ENCODE measurements at places on chromosomes 7 and 10.

DNA sequence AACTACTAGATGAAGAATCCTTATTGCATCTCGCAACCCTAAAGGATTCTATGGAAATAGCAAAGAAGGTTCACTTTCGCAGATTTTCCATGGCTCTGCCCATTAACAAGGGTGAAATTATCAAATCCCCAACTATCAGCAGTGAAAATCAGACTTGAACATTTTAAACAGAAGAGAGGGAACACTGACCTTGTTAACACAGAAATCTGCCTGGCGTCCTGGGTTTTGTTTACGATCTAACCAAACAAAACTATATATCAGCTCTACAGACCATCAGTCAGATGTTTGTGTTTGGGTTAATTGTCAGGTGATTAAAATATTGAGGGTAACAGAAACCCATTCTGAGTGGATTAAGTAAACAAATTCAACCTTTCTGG, 1.9 kb downstream of the CTTNBP2 start:
- no peak for DNase-seq

DNA sequence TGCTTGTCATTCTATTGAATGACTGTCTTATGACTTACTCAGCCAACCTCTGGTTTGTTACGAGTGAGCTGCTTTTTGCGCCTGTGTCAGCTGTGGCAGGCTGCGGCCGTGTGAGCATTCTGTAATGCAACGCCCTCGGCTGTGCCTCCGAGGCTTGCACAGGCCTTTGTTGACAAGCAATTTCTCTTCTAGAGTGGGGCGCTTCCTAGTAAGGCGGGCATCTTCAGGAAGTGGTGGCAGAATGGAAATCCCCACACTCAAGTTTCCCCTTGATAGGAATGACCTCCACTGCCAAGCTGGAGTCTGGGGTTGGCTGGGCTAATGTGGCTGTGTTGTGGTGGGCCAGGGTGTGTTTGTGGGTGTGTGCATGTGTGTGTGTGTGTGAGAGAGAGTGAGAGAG, 20.2 kb upstream of the TMEM178B start:
- DNase-seq = no peak

DNA sequence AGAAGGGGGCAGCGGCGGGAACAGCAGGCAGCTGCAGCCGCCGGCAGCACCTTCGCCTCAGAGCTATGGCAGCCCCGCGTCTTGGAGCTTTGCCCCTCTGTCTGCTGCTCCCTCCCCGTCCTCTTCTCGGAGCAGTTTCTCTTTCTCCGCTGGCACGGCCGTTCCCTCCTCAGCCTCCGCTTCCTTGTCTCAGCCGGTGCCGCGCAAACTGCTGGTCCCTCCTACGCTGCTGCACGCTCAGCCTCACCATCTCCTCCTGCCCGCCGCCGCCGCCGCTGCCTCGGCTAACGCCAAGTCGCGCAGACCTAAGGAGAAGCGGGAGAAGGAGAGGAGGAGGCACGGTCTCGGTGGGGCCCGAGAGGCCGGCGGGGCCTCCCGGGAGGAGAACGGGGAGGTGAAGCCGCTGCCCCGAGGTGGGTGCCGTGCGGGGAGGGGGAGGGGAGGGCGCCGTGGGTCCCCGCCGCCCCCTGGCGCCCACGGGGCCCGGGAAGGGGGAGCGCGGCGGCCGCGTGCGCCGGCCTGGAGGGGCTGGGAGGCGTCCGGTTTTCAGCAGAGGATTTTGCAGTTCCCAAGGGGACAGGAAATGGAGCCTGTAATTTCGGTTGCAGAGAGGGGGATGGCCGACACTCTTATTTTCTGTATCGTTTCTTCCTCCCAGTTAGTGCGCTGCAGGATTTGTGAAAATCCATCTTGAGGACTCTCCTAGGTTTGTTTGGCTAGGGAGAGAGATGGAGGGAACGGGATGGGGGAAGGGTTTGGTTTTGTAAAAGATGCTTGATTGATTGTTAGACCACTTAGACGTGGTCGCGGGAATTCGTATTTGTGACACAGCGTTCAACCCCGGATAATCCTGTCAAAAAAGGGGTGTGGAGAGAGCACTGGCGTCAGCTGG, 630 bp downstream of the RSBN1L start:
- peak; percentile 72 for DNase-seq

DNA sequence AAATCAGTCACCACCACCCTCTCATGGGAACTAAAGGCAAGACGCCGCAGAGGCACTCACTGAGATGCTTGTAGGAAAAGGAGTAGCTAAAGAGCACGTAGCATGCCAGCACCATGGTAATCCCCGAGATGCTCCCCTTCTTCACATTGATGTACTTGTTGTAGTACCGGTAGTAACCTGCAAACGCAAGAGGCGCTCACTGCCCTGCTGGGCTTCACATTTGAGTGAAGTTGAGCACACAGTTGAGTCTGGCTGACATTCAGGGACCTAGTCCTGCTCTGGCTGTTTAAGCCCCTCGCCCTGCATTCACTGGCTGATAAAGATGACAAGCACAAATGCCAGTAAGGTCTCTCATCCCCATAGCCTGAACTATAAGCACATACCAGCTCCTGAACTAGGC, 6.9 kb downstream of the ATP5MF start:
- DNase-seq = no peak

DNA sequence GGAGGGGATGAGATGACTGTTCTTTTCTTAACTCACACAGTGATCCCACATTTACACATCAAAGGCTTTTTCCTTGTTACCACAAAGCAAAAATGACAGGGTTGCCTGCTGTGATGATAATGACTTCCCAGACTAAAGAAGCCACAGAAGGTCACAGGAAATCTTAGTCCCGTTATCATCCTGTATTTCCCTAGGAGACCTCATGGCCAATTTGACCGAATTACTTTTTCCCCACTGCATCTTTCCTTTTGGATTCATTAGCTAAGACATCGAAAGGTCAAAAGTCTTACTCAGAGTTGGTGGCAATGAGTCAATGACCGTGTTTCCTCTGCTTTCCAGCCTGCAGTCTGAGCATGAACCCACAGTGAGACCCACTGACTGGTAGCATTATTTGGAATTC, 130.1 kb upstream of the INHBA start:
- DNase-seq = no peak

GRCh38 chr7:46739518-46740234, 818.6 kb upstream of the IGFBP3 start:
- no peak for DNase-seq

DNA sequence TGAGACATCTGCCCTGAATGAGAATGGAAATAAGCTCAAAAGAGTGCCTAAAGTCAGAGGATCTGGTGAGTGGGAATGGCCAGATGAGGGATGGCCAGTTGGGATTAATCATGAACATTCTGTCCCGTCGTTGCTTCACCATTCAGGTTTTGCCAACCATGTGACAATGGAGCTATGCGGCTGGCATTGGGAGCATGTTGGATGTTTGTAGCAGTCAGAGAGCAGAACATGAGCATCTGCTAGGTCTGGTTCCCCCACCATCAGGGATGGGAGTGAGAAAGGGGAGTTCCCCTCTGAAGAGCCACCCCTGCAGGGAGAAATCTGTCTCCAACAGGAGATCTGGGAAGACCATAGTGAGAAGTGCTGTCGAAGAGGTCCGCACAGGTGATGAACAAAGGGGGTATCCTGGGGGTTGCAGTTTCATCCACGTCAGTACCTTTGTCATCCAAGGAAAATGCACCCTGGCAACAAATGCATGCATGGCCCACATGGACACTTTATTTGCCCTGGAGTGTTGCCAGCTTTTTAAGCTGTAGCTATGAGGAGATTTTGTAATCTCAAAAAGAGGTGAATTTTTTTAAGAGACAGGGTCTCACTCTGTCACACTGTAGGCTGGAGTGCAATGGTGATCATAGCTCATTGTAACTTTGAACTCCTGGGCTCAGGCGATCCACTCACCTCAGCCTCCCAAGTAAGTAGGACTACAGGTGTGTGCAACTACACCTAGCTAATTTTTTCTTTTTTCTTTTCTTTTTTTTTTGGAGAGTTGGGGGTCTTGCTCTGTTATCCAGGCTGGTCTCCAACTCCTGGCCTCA, 190.2 kb downstream of the CAMK1D start:
- DNase-seq = no peak

DNA sequence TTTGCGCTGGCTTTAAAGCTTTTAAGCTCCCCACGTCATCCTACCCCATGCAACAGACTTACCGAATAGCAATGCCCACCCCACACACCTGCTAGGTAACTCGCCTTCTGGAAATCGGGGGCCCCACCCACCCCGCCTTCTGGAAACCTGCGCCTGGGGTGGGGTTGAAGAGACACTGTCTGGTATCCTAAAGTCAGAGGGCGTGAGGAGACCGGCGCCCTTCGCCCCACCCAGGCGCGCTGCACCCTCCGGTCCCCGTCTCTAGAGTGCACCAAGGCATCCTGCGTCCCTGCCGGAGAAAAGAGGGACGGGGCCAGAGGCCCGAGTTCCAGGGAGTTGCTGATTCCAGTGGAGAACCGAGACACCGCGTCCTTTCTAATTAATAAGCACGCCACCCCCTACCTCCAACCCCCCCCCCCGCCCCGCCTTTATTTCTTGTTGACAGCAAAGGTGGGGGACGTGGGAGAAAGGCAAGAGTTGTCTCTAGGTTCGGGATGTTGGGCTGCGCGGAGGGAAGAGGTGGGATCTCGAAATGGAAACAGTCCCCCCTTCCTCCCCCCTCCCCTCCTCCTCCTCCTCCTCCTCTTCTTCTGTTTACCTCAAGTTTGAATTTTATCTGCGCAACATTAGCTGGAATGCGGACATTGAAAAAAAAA, 220.9 kb upstream of the MKLN1 start:
- DNase-seq = peak; percentile 37
